ENCODE measurements at places on chromosomes 3 and 15.

DNA sequence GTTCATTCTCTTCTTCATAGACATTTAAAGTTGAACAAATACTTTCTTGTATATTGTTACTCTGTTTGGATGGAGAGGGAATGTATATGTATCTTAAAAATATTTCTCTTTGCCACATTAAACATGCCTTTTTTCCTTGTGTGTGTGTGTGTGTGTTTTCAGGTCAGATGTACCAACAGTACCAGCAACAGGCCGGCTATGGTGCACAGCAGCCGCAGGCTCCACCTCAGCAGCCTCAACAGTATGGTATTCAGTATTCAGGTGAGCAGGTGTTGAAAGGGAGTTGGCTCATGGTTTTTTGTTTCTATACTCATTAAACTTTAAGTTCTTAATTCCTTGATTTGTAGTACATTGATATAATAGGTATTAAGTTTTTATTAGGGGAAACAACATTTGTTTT is 35.4 kb downstream of the TFG start:
- no peak overlapping the region for H3K27ac ChIP-seq
- no peak overlapping the region for H3K4me3 ChIP-seq
- H3K4me1 ChIP-seq = no peaks in the 10 kb centered on the region
- H3K27me3 ChIP-seq = no peaks in the 10 kb centered on the region
- DNase-seq = no peak

GRCh38 chr3:129633751-129634481 is 27.4 kb upstream of the PLXND1 start:
- no peaks in the 10 kb centered on the region for H3K4me1 ChIP-seq

DNA sequence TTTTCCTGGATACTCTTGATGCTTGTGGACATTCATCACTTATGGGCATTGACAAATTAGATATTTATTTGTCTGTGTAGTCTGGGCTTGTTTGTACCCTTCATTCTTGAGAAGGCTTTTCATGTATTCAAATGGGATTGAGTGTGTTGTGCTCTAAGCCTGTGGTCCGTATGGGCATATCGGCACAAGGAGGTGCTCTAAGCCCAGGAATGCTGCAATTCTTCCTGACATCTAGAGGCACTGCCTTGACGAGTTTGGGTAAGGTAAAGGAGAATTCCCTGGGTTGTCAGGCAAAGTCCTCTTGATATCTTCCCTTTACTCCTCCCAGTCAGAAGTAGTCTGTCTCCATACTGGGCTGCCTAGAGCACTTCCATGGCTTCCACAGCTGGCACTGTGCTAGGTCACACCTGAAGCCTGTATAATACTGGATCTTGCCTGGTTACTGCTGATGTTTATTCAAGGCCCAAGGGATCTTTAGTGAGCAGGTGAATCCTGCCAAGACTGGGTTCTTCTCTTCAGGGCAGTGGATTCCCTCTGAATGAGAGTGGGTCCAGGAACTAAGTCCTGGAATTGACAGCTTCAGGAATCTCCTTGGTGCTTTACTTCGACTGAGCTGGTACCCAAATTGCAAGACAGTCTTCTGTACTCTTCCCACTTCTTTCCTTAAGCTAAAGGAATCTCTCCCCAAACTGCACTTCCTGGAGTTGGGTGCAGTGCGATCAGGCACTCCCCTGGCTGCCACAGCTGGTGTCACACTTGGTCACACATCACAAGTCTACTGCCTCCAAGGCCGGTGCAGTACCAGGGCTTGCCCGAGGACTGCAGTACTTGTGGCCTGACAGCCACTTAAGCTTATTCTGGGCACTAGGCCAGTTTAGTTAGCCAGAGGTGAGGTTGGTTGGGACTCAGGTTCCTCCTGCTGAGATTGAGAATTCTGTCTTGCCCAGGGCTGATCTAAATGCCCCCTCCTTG is 46.0 kb downstream of the GALK2 start:
- H3K27me3 ChIP-seq = no peaks in the 10 kb centered on the region
- H3K36me3 ChIP-seq = peaks cover 14% of the 10 kb centered on the region
- H3K4me3 ChIP-seq = no peak overlapping the region
- H3K4me1 ChIP-seq = no peaks in the 10 kb centered on the region
- no peak for DNase-seq

DNA sequence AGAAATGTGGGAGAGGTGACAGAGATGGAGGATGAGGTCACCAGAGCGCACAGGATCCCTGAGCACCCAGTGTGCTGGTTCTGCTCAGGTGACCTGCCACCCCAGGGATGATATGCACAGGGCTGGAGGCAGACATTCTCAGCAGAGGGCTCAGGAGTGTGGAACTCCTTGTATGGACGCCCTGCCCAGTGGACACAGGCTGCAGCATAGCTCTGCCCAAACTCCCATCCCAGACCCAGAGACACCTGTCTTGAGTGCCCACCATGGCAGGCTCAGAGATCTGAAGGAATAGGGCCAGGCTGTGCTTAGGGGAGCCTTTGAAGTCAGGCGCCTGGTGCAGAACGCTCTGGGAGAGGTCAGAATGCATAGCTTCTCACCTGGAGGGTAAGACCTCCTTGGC is 47.3 kb downstream of the PPCDC start:
- DNase-seq = no peak

DNA sequence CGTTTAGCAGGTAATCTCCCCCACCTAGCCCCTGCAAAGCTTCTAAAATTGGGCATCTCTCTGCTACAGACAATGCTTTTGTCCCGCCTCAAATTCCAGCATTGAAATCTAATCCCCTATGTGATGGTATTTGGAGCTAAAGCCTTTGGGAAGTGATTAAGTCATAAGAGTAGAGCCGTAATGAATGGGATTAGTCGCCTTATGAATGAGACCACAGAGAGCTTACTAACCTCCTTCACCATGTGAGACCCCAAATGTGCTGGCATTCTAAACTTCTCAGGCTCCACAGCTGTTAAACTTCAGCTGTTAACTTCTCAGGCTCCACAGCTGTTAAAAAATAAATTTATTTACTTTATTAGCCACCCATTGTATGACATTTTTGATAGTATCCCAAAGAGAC is 374.2 kb upstream of the BCHE start:
- DNase-seq = no peak
- H3K4me1 ChIP-seq = no peaks in the 10 kb centered on the region
- H3K27me3 ChIP-seq = no peaks in the 10 kb centered on the region
- H3K4me3 ChIP-seq = no peak overlapping the region
- no peaks in the 10 kb centered on the region for H3K36me3 ChIP-seq

GRCh38 chr3:115859002-115859807 is 235.9 kb downstream of the GAP43 start:
- H3K27me3 ChIP-seq = no peaks in the 10 kb centered on the region
- no peaks in the 10 kb centered on the region for H3K4me1 ChIP-seq
- no peak overlapping the region for H3K4me3 ChIP-seq

DNA sequence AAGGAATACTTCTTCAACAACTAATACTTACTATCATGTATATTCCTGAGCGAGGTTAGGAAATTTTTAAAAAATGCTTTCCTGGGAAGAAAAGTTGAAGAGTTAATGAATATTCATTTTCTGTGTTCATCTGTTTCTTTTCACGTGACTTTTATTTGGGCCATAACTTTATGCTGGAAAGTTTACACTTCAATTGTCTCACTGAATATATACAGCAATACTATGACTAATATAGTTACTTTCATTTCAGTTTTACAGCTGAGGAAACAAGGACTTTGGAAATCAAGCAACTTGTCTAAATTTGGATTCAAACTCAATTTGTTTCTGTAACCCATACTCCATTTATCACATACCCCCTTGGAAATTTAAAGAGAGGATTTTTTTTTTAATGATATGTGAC is 894.2 kb downstream of the ROBO1 start:
- H3K27ac ChIP-seq = no peak overlapping the region
- no peak for DNase-seq
- H3K36me3 ChIP-seq = no peaks in the 10 kb centered on the region
- no peak overlapping the region for H3K4me3 ChIP-seq

GRCh38 chr15:71281256-71281655 is 166.0 kb downstream of the THSD4 start:
- no peak overlapping the region for H3K27ac ChIP-seq
- H3K27me3 ChIP-seq = peaks cover 15% of the 10 kb centered on the region
- H3K4me1 ChIP-seq = no peaks in the 10 kb centered on the region

GRCh38 chr3:58269356-58269755 is 31.8 kb downstream of the ABHD6 start:
- H3K4me3 ChIP-seq = no peak overlapping the region
- H3K4me1 ChIP-seq = no peaks in the 10 kb centered on the region
- H3K27me3 ChIP-seq = no peaks in the 10 kb centered on the region
- no peak for DNase-seq
- H3K27ac ChIP-seq = no peak overlapping the region
- H3K36me3 ChIP-seq = no peaks in the 10 kb centered on the region

DNA sequence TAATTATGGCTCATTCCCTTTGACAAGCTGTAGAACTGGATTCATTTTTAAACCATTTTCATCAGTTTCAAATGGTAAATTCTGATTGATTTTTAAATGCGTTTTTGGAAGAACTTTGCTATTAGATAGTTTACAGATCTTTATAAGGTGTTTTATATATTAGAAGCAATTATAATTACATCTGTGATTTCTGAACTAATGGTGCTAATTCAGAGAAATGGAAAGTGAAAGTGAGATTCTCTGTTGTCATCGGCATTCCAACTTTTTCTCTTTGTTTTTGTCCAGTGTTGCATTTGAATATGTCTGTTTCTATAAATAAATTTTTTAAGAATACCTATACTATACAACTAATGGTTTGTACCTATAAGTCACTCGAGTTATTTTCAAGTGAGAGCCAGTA is 62.7 kb downstream of the PXYLP1 start:
- DNase-seq = no peak
- no peaks in the 10 kb centered on the region for H3K27me3 ChIP-seq
- H3K4me1 ChIP-seq = peaks cover 49% of the 10 kb centered on the region
- H3K4me3 ChIP-seq = no peak overlapping the region
- H3K36me3 ChIP-seq = peaks cover 56% of the 10 kb centered on the region

- H3K36me3 ChIP-seq = no peaks in the 10 kb centered on the region
- H3K4me1 ChIP-seq = no peaks in the 10 kb centered on the region
- no peak for DNase-seq
- peaks cover 9% of the 10 kb centered on the region for H3K27me3 ChIP-seq
- no peak overlapping the region for H3K4me3 ChIP-seq
- H3K27ac ChIP-seq = no peak overlapping the region
Measured at GRCh38 chr3:13878281-13879101, 1.4 kb downstream of the WNT7A start.

GRCh38 chr3:3628676-3629328 is 170.4 kb upstream of the LRRN1 start:
- H3K4me1 ChIP-seq = no peaks in the 10 kb centered on the region
- no peaks in the 10 kb centered on the region for H3K36me3 ChIP-seq
- no peaks in the 10 kb centered on the region for H3K27me3 ChIP-seq
- H3K4me3 ChIP-seq = no peak overlapping the region
- DNase-seq = no peak
- no peak overlapping the region for H3K27ac ChIP-seq

- H3K27me3 ChIP-seq = no peaks in the 10 kb centered on the region
- H3K27ac ChIP-seq = no peak overlapping the region
- H3K36me3 ChIP-seq = peaks cover 24% of the 10 kb centered on the region
Measured at GRCh38 chr15:60442763-60443162, 36.2 kb downstream of the ICE2 start.

DNA sequence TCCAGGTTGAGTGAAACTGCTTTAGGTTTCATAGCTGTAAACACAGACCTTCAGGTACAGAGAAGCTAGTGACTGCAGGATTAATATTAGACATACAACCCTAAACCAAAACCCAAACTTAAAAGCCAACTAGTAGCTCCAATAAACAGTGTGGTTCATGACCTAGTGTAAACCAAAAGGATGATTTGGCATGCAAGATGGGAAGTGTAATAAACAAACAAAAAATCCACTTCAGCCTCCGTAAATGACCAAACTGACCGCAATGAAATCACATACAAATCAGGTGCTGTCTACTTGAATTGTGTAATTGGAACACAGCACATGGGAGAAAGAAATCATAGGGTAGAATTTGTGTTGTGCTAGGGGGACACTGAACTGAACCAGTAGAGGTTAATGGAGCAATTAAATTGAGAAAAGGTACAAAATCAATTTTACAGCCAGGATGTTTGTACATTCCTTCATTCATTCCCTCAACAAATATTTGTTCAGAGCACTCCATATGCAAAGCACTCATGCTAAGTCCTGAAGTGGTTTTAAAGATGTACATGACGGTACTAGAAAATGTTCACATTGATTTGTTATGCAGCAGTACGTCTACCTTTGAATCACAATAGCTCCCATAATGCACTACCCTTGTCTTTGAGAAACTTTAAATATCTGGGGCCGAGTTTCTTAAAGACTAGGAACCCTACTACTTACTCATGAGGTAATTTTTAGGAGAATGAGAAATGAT is 21.4 kb upstream of the CHST2 start:
- no peak for DNase-seq
- H3K27ac ChIP-seq = no peak overlapping the region
- H3K27me3 ChIP-seq = no peaks in the 10 kb centered on the region
- no peaks in the 10 kb centered on the region for H3K36me3 ChIP-seq
- no peaks in the 10 kb centered on the region for H3K4me1 ChIP-seq

GRCh38 chr3:56753206-56753820 is 48.4 kb downstream of the ARHGEF3 start:
- peaks cover 82% of the 10 kb centered on the region for H3K36me3 ChIP-seq
- H3K4me1 ChIP-seq = 0 out of 2 replicates have a peak, but pooled peaks cover 4% of the 10 kb centered on the region
- H3K27me3 ChIP-seq = no peaks in the 10 kb centered on the region

DNA sequence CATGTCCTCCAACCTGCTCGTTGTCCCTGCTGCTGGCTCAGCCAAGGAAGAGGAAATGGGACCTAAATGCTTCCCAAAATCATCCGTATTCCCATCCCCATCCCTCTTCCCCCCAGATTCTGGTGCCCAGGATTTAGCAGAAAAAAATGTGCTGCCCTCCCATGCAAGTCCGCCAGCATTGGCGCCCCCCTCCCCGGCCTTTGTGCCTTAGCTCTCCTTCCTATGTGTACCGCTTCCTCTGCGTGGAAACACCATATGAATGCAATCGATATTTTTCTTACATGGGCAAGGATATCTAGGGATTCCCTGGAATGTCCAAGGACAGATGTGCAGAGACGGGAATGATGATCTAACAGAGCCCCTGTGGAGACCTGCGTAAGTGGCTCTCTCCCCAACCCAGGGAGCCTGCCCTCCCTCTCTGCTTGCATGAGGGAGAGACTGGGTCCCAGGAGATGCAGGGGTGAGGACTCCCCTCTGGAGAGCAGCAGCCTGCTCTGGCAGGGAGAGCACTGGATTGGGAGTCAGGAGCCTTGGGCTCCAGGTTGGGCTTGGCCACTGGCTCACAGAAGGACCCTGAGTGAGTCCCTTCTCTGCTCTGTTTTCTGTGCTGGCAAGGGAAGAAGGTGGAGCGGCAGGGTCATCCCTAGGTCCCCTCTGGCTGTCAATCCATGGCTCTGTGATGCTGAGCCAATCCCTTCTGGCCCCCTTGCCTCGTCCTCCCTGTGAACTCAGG is 227.2 kb downstream of the XXYLT1 start:
- no peak for DNase-seq
- H3K4me3 ChIP-seq = no peak overlapping the region
- H3K27ac ChIP-seq = no peak overlapping the region
- H3K36me3 ChIP-seq = no peaks in the 10 kb centered on the region

GRCh38 chr3:175304404-175304803 is 445.3 kb downstream of the NAALADL2 start:
- no peaks in the 10 kb centered on the region for H3K4me1 ChIP-seq
- DNase-seq = no peak
- no peak overlapping the region for H3K4me3 ChIP-seq
- H3K27ac ChIP-seq = no peak overlapping the region

Data from DND-41 (cell line).